ENCODE measurements at places on chromosomes 13 and 19.
A peak's percentile ranks its signal among the peaks of the same experiment; 100 is the strongest.

DNA sequence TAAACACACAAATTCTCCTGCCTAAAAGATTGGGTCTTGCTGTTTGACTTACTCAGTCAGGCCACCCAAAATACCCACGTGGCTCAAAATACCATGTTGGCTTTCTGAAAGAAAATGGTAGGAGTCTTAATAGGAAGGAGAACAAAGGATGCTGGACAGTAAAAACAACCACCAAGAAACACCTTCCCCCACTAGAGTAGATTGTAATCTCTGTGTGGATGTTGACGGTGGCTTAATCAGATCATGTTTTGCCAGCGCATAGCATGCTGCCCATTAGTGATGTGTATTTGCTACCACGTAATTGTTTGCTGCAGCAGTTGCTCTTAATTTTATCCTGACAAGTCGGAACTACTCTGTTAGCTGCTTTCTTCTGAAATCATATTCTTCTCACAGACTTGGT is 1229.3 kb upstream of the SLC10A2 start:
- DNase-seq, result no peak

- DNase-seq, result no peak
Measured at GRCh38 chr13:29991343-29991742, 140.9 kb upstream of the UBL3 start.

GRCh38 chr13:39918620-39919236 is 263.3 kb downstream of the COG6 start:
- DNase-seq, result no peak

DNA sequence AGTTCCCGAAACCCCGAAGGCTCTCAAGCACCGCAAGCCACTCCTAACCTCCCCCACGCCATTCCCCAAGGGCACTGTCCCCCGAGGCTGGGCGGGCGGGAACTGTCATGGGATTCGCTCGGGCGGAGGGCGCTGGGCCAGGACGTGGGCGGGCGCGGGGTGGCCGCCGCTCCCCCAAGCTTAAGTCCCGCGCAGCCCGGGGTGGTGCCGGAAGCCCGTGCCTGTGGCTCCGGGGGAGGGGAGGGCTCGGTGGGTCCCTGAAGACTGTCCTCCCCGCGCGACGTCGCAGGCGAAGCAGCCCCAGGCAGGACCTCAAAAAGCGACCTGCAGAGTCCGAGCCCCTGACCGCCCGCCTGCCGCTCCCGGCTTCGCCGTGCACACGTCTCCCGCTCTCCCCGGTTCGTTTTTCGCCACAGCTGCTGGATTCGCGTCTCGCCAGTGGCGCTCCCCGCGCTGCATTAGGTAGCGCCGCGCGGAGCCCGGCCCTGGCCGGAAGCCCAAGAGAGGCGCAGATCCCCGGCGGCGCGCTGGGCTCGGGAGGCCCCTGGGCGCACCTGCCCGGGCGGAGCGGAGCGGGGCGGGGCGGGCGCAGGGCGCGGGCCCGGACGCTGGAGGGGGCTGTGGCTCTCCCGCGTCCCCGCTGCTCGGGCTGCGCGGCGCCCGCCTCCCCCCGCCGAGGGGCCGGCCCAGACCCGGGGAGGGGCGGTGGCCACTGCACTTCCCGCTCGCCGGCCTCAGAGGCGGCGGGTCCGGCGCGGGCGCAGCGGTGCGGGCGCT is at the start of gene FARP1:
FARP1 (plus strand) TSS at position 715 of the 777 bp plus-strand sequence. CDS start 70,149 bp downstream, outside the sequence.
- DNase-seq, result peak; percentile 93

DNA sequence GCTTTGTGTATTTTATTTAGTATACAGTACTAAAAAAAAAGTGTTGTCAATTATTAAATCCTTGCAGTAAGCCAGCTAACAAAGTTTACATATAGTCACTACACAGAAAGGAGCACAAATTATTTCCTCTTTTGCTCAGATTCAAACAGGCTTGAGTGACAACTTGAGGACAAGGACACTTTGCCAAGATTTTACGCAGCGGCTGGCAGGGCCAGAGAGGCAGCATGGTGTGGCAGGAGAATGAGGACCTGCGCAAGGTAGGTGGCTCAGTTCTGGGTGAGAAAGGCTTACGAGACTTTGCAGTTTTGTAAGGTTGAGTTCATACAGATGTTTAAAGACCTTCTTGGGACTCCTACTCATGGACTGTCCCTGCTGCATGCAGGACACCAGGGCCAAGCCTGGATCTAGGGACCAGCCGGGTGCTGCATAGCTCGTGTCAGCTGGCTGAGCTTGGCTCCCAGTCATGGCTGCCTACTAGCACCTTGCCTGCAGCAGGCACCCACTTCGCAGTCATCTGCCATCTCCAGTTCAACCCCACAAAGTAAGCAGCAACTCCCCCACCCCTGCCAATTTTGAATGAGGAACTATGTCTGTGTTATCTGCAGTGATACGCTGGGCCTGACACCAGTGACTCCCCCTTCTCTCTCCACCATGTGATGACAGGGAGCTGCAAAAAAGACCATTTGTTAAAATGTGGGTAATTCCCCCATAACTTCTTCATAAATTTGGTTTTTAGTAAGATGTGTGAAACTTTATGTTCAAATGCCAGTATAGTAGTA is 3.7 kb upstream of the TUBA3C start:
- no peak for DNase-seq

- DNase-seq, result no peak
Measured at GRCh38 chr19:44611812-44612295, 1.5 kb upstream of the IGSF23 start.

GRCh38 chr13:110944121-110944967 is 29.5 kb upstream of the ANKRD10 start:
- no peak for DNase-seq

DNA sequence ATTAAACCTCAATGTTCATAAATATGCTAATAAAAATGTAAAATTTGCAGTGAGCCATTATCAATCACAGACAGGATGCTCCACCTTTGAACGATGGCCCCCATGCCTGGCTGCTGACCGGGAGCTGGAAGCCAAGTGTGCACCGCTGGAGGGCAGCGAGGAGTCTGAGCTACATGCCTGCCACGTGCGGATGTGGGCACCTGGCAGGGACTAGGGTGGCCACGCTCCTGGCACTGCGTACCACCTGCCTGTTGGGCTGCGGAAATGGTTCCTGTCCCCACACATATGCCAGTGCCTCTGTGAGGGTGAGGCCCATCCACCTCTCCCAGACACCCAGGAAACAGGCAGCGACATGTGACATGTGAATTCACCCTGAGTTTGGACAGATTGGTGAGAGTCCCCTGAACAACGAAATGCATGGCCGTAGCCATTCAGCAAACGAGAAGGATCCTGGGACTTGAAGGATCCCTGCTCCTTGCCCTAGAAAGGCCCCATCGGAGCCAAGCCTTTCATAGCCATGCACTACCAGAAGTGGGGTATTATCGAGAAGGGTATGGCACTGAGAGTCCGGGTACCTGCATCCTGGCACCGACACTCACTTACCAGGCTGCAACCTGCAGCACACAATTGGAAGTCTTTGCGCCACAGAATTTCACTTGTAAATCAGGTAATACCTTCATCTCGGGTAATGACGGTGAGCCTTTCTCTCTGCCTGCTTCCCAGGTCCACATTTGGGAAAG is 35.8 kb downstream of the TSHZ3 start:
- DNase-seq, result no peak

DNA sequence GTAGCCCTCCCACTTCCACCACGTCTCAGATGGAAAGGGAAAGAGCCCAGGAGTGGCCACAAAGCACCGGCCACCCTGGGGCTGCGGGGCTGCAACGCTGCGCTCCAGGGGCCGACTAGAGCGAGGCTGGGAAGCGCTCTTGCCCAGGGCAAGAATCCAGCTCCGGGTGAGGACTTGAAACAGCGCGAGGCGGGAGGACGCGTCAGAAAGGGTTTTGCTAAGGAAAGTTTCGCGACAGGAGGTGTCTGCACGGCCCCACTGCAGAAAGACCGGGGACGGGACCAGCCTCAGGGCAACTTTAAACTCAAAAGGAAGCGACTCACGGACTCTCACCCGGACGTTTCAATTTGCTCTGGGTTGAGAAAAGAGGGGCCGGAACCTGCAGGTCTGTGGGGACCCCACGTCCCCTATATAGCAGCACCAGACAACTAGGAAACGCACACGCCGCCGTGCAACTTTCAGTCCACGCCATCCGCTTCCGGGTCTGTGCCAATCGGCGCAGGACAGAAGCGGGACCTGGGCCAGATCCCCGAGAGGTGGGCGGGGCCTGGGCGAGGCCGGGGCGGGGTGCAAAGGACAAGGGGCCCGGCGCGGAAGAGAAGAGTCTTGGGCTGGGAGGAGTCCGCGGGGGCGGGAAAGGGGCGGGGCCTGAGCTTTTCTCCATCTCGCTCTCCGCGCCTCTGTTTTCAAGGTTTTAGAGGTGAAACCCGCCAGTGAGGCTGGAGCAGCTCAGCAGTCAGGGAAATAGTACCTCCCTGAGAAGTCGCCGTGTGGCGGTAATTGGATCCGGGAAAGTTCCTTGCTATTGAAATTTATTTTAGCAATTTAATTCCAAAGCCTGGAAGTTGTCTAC is at the start of gene ZNF816:
ZNF816 (minus strand) TSS at position 488 of the 853 bp plus-strand sequence. CDS start 6,792 bp downstream, outside the sequence.
- peak; percentile 100 for DNase-seq

DNA sequence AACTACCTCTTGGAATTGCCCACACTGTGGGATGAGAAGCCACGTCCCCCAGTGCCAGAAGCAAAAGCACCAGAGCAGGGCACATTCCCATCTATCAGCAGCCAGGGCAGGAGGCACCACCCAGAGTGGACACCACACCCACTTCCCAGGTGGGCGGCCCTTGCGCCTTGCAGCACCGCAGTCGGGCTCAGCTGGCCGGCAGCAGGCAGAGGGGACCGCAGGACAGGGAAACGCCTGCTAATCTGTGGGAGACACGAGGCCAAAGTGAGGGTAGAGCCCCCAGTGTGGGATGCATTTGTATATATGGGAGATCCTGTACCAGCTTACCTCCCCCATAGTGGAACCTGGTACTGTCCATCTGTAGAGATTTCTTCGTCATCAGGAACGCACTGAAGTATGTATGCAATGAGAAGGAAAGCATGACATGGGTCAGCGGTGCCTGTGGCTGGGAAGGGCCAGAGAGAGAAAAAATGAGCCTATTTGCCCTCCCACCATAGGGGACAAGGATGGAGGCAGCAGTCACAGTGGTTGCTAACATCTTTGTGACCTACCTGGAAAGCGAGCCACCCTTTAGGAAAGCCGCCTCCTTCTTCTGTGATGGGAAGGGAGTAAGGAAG is 30.9 kb upstream of the NPAS1 start:
- DNase-seq, result no peak

DNA sequence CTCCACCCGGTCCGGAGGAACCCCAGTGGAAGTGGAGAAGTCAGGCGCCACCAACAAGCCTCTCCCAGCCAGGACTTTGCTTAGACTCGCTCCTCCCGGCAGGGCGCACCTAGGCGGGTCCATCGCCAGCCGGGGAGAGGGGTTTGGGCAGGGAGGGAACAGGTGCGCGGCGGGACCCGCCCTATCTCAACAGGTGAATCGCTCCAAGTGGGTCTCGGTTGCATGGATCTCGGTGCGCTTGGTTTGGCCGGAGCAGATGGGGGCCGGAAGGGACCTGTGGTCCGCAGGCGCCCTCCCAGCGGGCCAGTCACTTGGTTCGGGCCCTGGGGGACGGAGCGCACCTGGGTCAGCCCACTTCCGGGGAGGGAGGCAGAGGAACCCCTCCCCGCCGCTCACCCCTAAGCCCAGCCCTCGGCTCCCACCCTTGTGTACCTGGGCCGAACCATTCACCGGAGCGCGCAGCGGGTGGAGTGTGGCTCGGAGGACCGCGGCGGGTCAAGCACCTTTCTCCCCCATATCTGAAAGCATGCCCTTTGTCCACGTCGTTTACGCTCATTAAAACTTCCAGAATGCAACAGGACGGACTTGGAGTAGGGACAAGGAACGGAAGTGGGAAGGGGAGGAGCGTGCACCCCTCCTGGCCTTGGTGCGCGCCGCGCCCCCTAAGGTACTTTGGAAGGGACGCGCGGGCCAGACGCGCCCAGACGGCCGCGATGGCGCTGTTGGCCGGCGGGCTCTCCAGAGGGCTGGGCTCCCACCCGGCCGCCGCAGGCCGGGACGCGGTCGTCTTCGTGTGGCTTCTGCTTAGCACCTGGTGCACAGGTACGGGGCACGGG is at the start of gene LSR:
LSR (plus strand) TSS at position 693 of the 836 bp plus-strand sequence; CDS start at position 714, 21 bp downstream.
- peak; percentile 82 for DNase-seq

DNA sequence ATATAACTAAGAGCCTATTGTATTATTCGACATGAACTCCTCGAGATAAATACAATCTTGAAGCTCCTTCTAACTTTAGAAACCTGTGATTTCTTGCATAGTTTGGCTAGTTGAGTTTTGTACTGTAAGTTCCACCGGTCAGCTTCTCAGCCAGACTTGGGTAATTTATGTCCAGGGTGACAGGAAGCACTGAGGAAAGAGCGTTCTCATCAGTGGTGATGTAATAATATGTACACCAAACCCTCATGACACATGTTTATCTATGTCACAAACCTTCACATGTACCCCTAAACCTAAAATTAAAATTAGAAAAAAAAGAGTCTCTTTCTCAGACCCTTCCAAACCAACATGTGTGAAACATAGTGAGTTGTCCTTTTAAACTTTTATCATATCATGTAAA is 205.7 kb downstream of the KCNRG start:
- DNase-seq, result no peak

- no peak for DNase-seq
Measured at GRCh38 chr19:10756791-10757190, 38.9 kb downstream of the DNM2 start.

GRCh38 chr13:78317030-78317429 is 286.3 kb downstream of the POU4F1 start:
- no peak for DNase-seq

- DNase-seq, result no peak
Measured at GRCh38 chr13:87052731-87053130, 618.4 kb upstream of the SLITRK5 start.

DNA sequence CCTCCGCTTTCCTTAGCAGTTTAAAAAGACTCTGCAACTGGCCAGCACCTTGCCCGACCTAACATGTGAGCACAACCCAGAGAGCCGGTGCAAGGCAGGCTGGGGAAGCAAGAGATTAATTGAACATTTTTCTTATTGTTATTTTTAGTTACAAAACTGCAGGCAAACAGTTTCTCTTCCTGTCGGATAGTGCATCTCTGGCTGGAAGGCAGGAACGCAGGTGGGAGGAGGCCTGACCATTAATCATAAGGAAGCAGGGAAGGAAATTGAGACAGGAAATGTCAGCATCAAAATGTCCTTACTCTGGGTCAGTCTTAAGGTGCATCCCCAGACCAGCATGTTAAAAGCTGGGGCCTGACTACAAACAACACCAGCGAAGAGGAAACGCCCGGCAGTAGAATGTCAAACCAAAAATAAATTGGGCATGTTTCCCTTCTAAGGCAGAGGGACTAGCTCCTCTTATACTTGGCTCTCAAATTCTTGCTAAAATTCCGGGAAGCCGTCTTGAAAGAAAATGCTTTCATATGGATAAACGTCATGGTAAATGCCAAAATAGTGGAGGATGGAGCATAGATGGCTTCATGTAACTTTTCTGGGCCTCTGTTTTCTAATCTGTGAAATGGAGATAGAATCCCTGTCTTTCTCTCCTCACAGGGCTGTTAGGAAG is 226.8 kb downstream of the RAP2A start:
- DNase-seq, result no peak

- no peak for DNase-seq
Measured at GRCh38 chr19:52138278-52138982, 1.3 kb downstream of the ZNF616 start.

GRCh38 chr19:29040951-29041350 is 172.0 kb downstream of the UQCRFS1 start:
- no peak for DNase-seq

GRCh38 chr13:79585033-79585432 is 104.1 kb downstream of the NDFIP2 start:
- no peak for DNase-seq

All from posterior vena cava (tissue), 2 donors.